ENCODE measurements at places on chromosomes 1 and 21. TPM values are rescaled to one million over a fixed set of nuclear protein-coding genes. Genes with fewer than 3 reads are reported as not detected.

DNA sequence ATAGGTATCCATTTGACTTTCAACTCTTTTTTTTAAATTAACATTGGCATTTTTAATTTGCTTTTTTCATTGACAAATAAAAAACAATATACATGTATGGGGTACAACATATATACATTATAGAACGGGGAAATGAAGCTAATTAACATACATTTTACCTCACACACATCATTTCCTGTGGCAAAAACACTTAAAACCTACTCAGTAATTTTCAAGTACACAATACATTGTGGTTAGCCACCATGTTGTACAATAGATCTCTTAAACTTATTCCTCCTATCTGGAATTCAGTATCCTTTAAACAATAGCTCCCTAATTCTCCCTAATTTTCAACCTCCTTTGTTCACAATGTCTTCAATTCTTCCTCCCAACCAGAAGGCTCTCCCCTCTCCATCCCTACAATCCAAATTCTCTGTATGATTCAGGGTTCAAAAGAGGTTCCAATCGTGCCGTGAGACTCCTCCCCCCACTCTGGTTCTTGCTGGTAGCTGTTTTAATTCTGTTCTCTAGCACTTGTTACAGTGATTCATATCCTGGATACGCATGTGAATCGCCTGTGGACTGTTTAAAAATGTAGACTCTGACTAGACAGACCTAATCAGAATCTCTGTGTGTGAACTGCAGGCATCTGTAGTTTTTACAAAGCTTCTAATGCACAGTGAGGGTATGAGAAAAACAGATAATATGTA, 87.6 kb upstream of the DUSP10 start:
- DNase-seq, result no peak
- H3K36me3 ChIP-seq, result no peaks in the 10 kb centered on the region
- H3K4me3 ChIP-seq, result no peak overlapping the region
- H3K4me1 ChIP-seq, result no peaks in the 10 kb centered on the region
- no peaks in the 10 kb centered on the region for H3K27me3 ChIP-seq
- no peak overlapping the region for H3K27ac ChIP-seq

DNA sequence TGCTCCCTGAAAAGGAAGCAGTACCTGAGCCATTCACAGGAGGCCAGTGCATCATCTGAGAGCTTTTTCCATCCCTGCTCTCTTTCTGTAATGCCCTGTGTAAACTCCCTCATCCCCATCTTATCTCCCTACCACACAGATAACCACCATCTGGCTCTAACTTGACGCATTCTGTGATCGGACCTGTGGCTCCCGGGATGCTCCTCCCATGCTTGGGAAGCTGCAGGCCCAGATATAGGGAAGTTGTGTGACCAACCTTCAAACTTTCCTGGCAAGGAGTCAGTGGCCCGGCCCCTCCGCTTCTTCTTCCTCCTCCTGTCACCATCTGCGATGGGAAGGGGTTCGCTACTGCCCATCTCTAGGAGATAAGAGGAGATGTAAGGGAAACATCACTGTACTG, 21.1 kb downstream of the MKNK1 start:
- H3K4me3 ChIP-seq, result no peak overlapping the region
- H3K36me3 ChIP-seq, result no peaks in the 10 kb centered on the region
- no peaks in the 10 kb centered on the region for H3K27me3 ChIP-seq
- H3K27ac ChIP-seq, result no peak overlapping the region
- no peak for DNase-seq
- no peaks in the 10 kb centered on the region for H3K4me1 ChIP-seq

- no peak overlapping the region for H3K27ac ChIP-seq
- peak; percentile 45 for DNase-seq
- no peak overlapping the region for H3K4me3 ChIP-seq
- no peaks in the 10 kb centered on the region for H3K36me3 ChIP-seq
- no peaks in the 10 kb centered on the region for H3K4me1 ChIP-seq
- H3K27me3 ChIP-seq, result no peaks in the 10 kb centered on the region
Observed at GRCh38 chr1:204032642-204033235, 40.2 kb upstream of the SOX13 start.

Gene B3GALT5
- 7.0 TPM for total RNA-seq

Gene SIK1
- total RNA-seq, result 22.8 TPM

Gene TCP10L
- total RNA-seq, result 0.40 TPM

All from hepatocyte (in vitro differentiated cells).